ENCODE measurements at places on chromosomes 4 and X. TPM values are rescaled to one million over a fixed set of nuclear protein-coding genes. Genes with fewer than 3 reads are reported as not detected.

Gene BGN
- total RNA-seq, result 7.9 TPM

Gene SCRG1
- 0.30 TPM for total RNA-seq

Gene GLOD5
- total RNA-seq, result not detected

Gene MAPK10
- 0.87 TPM for total RNA-seq

Gene KLB
- total RNA-seq, result not detected

Gene PAGE2B
- not detected for total RNA-seq

Gene SMARCA1
- 19.3 TPM for total RNA-seq

Gene NEUROG2
- 0.26 TPM for total RNA-seq

Gene PLAC8
- 6.5 TPM for total RNA-seq

Gene IRS4
- 0.64 TPM for total RNA-seq

Gene PI4K2B
- 18.8 TPM for total RNA-seq

Gene SHROOM2
- total RNA-seq, result 27.6 TPM

Gene LINC00632
- total RNA-seq, result 5.1 TPM

Gene TMSB15C
- 0.56 TPM for total RNA-seq

Gene MAGED1
- 87.4 TPM for total RNA-seq

Gene CDKL5
- total RNA-seq, result 0.79 TPM

Gene SHISA3
- total RNA-seq, result 0.05 TPM

Gene ANXA10
- 0.50 TPM for total RNA-seq

Gene SPANXB1
- total RNA-seq, result 280 TPM

Gene AKAP14
- total RNA-seq, result not detected

Gene TLR3
- total RNA-seq, result 2.9 TPM

Gene JADE3
- 4.9 TPM for total RNA-seq

Gene CFAP47
- total RNA-seq, result 0.08 TPM

Gene FOXO4
- total RNA-seq, result 4.3 TPM

Gene ARHGEF38
- not detected for total RNA-seq

Gene MAGEC2
- 111 TPM for total RNA-seq

Gene ARR3
- not detected for total RNA-seq

Gene UGT2A1
- total RNA-seq, result not detected

Gene RAB41
- total RNA-seq, result not detected

Gene CTAG1B
- total RNA-seq, result 66.2 TPM

Gene SFRP2
- not detected for total RNA-seq

Gene TRIM61
- not detected for total RNA-seq

Gene TMEM35A
- total RNA-seq, result not detected

Gene TCEAL7
- not detected for total RNA-seq

Gene TGIF2LX
- total RNA-seq, result not detected

Gene GPM6B
- total RNA-seq, result 0.23 TPM

Gene PPP1R2C
- not detected for total RNA-seq

Gene P2RY4
- not detected for total RNA-seq

Gene SLIT2
- total RNA-seq, result 2.9 TPM

Gene USP46
- 3.3 TPM for total RNA-seq

Gene F11
- total RNA-seq, result not detected

Gene BST1
- total RNA-seq, result 14.3 TPM

Gene PFKFB1
- total RNA-seq, result 0.19 TPM

Data from A375 (cell line).